ENCODE measurements at places on chromosomes 1 and 21.
A peak's percentile ranks its signal among the peaks of the same experiment; 100 is the strongest.

GRCh38 chr1:62573675-62574074 lies 23.6 kb upstream of the ANGPTL3 start:
- DNase-seq = no peak

DNA sequence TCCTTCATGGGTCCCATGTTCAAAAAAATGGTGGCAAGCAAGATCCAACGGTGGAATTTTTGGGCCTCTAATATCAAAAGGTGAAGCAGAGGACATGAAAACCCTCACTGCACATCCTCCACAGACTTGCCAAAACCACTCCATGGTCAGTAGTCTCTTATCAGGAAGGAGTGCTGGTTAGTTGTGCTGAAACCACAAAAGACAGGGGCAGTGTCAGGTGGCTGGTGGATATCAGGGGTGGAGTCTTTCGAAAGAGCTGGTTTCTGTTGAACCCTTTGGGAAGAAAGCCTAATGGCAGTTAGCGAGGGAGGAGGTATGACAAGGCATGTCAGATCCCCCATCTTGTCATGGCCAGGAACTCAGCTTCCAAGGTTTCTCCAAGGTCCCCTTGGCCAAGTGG lies 395.9 kb upstream of the CAMK1G start:
- no peak for DNase-seq

DNA sequence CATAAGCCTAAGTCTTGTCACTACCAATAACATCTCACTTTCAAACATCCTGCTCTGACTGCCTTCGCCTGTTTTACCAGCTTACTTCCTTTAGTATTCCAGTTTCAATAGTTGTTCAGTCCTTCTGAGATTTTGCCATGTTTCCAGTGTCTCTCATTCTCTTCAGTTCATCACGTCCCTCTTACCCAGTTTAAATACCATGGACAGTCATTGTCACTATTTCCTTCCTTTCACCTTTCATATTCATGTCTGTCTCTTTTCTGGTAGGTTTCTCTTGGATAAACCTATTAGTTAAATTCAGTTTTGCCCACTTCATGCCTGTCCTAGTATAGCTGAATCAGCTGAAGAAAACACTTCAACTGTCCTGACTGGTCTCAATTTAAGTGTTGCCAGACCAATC lies 5.9 kb downstream of the ATF6 start:
- no peak for DNase-seq

- DNase-seq = peak; percentile 87
Measured at GRCh38 chr1:57678138-57678537, 254.3 kb upstream of the DAB1 start.

DNA sequence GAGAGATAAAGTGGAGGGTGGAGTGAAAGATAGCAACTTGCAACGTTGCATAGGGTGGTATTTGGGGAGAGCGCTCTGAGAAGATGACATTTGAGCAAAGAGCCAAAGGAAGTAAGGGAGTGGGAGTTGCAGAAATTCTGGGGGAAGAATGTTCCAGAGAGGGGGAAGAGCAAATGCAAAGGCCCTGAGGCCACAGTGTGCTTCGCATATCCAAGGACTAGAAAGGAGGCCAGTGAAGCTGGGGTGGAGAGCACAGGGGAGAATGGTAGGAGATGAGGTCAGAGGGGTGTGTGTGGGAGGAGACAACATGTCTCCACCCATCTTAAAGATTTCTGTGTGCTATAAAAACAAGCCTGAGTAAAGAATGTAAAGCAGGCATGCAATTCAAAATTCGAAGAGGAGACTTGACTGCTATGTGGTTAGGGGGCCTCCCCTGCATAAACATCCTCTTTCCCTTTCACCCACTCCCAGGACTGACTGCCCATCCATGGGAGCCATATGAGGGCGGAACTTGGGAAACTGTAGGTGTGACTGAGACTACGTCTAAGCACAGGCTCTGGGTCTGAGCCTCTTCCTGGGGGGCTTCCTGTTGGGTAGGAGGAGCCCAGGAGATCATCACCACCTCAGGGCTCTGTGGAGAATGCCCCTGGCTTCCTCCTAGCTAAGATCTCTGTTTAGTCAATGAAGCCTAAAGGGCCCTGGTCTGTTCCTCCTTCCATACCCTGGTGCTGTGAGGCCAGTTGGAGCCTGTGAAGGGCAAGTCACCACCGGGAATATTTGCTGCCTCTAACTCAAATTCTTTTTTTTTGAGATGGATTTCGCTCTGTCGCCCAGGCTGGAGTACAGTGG lies 2.9 kb upstream of the CLIC4 start:
- DNase-seq = no peak

GRCh38 chr21:39077876-39078275 lies 105.4 kb downstream of the PSMG1 start:
- DNase-seq = no peak

DNA sequence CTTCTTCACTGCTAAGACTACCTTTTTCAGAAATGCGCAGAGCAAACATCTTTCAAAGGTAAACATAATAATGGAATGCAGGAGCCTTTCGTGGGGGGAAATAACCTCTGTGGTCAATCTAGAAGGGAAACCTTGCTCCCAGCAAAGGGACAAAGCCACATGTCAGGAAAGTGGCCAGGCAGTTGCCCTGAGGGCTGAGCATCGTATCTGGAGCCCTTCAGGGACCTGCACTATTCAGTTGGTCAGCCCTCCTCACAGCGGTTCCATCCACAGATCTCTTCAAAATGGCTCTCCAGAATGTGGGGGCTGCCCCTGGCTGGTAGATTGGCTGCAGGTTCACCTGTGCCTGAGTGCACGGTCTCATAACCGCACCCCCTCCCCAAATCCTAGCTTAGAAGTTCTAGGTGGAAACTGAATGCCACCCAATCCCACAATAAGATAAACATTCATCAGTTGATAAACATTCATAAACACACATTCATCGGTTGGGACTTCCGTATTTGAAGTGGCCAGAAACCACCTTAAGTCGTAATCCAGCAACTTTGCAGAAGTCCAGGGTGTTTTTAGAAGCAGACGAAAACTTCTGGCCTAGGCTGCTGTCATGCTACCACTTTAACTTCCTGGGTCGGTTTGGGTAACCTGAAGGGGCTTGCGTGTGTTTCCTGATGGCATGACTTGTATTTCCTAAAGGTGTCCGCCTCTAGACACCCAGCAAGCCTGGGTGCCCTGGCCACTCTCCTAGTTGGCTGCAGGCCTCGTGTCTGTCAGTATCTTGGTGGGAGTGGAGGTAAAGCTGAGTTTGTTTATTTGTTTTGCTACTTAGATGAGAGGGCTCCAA lies 50.5 kb downstream of the RASSF5 start:
- DNase-seq = peak; percentile 86

DNA sequence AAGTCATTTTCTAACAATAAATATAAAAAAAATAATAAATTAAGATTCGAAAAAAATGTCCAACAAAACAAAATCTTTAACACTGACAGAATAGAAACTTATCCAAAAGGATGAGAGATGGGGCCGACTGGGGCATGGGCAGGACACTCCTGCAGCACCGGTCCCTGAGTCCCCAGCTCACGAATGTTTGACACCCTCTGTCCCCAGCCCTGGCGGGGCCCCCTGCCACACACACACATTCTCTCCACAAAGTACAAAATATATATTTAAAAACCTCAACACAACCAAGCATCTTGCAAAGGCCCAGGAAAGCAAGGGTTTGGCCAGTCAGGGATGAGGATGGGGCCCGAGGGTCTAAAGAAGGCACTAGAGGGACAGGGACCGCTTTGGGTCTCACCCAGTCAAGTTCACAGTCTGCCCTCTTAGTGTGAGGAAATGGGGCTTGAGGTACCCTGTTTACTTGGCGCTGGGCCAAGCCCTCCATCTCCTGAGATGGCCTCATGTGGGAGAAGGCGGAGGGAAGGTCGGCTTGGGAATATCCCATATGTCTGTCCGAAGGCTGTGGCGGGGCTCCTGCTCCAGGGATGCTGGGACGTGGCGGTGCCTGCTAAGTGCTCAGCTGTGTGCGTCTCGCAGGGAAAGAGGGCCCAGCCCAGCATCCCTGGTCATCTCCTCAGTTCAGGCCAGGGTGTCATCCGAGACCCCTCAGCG lies 31.3 kb downstream of the EPHA2 start:
- DNase-seq = no peak

DNA sequence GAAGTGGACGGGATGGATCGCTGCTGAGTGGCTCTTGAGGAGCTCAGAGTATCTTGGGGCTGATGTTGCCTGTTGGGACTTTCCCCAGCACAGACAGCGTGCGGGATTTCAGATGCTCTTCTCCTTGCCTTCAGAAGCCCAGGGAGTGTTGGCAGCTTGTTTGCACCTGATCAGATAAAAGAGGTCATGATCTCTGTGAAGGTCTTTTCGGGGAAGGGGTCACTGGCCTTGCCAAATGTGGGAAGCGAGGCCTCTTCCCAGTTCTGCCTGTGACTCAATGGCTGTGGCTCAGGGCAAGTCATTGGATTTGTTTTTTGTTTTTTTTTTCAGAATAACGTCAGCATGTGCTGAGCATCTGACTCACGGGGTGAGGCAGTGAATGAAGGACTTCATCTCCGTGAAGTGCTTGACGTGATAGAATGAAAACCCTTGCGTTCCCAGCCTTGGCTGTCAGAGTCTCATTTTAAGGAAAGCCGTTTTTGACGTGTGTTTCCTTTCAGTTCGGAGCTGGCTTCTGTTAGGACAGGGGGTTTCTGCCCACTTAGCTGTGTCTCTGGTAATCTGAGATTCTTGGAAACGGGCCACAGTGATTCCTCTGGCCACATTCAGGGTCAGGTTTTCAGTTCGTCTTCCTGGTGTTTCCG lies 46.7 kb downstream of the GALNT2 start:
- DNase-seq = no peak

Measured in NCI-H2029 treated with DMSO at 0.1 percent for 48 hours (cell line).